ENCODE measurements at places on chromosomes 2 and 18. TPM values are rescaled to one million over a fixed set of nuclear protein-coding genes. Genes with fewer than 3 reads are reported as not detected.

DNA sequence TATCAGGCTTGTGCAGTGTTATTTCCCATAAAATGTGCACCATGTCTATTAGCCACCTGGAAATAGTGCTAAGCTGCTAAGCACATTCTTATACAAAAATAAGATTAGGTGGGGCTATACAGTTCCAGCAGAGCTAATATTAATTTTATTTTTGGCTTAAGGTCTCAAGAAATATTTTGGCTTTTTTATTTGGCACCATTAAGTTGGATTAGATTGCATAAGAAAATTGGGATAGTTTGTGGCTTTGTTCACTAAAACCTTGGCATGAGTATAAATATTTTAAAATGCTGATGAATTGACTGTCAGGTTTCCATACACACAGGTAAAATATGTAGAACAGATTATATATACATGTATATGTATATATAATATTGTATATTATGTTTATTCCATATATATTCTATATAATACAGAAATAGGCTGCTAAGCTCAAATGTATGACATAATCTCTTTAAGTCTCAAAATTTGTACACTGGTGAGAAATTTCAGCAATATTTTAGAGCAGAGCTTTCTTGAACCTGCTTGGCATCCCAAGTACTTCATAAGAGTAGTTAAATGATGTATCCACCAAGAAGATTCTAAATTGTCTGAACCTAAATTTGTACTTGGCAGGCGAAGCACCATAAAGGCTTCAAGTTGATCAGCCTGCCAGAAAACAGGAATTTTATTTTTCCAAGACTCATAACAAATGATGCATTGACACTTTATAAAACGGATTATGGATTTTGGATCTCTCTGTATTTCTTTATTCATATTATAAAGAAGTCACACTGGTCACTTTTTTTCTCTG, 32.6 kb downstream of the CCDC102B start:
- DNase-seq: no peak

- DNase-seq: no peak
Observed at GRCh38 chr2:67950919-67951318, 111.9 kb downstream of the C1D start.

DNA sequence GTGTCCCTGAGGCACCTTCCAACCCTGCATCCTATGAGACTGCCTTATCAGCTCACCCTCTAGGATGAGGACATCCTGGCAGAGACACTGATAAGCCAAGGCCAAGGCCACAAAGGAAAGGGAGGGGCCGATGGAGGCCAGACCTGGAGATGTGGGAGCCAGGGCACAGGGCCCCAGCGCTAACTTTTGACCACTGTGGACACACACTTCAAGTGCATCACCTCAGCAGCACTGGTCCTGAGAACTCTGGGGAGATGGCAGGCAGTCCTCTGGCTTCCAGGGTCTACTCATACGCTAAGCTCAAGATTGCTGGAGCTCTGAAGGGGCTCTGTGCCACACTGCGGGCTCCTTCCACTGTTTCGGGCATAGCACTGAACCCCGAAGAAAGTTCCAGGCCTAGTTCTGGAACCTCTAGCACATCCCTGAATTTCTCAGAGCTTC, 100.2 kb upstream of the ID2 start:
- no peak for DNase-seq

The LIMS3 gene
- total RNA-seq: not detected

The OSR1 gene
- 1.7 TPM for total RNA-seq

The SLC5A7 gene
- not detected for total RNA-seq

The LINC00305 gene
- total RNA-seq: not detected

The SH3BP4 gene
- 24.6 TPM for total RNA-seq

All from bronchial epithelial cell (primary cell).